ENCODE measurements at places on chromosomes 1 and 21.

DNA sequence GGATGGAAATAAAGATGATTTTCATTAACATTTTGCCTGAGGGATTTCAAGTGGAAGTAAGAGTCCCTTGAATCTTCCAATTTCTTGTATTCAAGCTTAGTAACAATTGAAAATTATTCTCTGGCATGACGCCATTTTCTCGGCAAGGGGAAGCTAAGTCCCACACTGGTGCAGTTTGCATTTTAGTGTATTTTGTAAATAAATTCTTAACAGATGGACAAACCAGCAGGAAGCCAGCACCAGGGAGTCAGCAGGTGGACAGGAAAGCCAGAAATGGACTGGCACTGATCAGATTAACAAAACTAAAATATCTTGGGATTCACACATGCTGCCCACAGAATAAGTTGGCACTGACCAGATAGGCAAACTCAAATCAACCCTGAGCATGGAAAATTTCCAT is 311.3 kb downstream of the LRRIQ3 start:
- no peak for DNase-seq

- peak; percentile 89 for DNase-seq
Observed at GRCh38 chr1:71660411-71660810, 579.6 kb upstream of the ZRANB2 start.

- DNase-seq: no peak
Observed at GRCh38 chr1:37073152-37073853, 39.0 kb upstream of the GRIK3 start.

DNA sequence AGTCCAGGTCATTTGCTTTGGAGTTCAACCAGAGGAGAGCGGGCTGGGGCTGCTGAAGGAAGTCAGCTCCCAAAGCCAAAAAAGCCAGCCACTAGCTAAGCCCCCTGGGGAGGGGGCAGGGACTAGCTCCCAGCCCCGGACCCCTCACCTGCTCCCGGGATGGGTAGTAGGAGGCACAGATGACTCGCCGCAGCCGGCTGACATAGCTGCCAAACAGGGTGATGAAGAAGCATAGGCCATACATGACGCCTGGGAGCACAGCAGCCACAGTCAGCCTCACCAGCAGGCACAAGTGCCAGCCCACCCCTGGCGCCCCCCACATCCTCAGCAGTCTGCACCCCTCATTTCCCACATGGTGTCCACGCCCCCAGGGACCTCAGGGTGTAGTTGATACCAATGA is 7.4 kb downstream of the DCST2 start:
- no peak for DNase-seq

GRCh38 chr1:79006564-79006963 is at the start of gene ADGRL4:
ADGRL4 (minus strand) TSS chr1:79006730; CDS start chr1:79006654, 76 bp downstream.
- DNase-seq: peak; percentile 57

- DNase-seq: no peak
Observed at GRCh38 chr1:66578841-66579240, 44.9 kb downstream of the SGIP1 start.

- DNase-seq: peak; percentile 65
Observed at GRCh38 chr1:35544976-35545375, 12.2 kb downstream of the KIAA0319L start.

DNA sequence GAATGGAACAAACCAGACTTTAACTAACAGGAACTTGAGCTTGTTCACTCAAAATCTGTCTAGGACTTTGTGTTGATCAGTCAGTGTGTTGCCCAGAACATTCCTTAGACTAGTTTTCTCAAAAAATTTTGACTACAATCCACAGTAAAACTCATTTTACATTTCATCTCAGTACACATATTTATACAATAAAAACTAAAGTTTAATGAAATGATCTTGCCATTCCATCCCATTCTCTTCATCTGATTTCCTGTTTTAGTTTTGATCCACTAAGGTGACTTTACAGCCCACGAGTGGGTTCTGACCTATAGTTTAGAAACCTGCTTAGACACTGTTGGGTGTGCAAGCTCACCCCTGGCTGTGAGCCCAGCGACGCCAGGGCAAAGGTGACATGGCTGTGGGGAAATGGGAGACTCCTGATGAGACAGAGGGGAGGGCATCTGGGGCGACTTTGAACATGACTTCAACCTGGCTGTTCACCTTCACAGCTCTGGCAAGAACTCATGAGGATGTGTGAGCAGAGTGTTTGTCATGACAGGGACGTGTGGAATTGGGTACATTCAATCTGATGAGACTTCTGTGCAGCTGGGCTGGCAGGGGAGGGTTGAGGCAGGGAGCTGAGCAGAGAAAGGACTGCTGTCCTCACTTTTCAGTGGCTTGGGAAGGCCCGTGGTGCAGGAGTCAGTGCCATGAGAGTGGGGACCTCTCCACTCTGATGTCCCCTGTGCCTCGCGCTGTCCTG is 40.6 kb downstream of the LHX4 start:
- no peak for DNase-seq

- peak; percentile 44 for DNase-seq
Observed at GRCh38 chr1:203813581-203814341, 18.3 kb downstream of the ZBED6 start.

DNA sequence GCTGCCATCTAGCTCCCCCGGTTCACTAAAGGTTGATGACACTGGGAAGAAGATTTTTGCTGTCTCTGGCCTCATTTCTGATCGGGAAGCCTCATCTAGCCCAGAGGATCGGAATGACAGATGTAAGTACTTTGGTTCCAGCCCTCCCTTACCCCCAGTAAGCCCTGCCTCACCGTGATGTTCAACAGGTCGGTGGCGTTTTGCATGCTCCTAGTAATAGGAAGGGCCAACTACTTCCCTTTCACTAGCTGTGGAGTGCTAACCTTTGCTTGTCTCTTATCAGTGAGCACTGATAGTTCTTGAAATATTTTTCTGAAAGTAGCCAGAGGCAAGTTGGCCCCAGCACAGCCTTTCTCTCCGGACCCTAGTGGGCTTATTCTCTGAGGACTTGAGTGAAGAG is 7.5 kb downstream of the RNF220 start:
- DNase-seq: no peak

Measured in AG10803 (cell line).